ENCODE measurements at places on chromosomes 16 and 17.

- no peak for DNase-seq
Observed at GRCh38 chr16:65618333-65618732, 496.5 kb upstream of the CDH11 start.

- no peak for DNase-seq
Observed at GRCh38 chr17:70976447-70976846, 807.1 kb downstream of the KCNJ2 start.

DNA sequence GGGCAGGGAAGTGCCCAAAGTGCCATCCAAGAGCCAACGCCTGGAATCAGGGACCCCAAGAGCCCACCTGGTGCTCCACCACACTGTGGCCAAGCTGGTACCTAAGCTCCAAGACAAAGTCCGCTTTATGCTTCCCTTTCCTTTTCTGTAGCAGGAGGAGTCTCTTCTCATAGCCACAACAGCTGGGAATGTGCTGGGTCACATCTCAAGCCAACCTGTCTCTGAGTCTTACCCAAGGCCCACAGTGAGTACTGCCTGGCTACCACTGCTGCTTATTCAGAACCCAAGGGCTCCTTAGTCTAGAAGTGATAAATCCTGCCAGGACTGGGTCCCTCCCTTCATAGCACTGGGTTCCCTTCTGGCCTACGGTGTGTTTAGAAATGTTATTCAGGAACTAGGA, 49.8 kb downstream of the ERCC4 start:
- no peak for DNase-seq

DNA sequence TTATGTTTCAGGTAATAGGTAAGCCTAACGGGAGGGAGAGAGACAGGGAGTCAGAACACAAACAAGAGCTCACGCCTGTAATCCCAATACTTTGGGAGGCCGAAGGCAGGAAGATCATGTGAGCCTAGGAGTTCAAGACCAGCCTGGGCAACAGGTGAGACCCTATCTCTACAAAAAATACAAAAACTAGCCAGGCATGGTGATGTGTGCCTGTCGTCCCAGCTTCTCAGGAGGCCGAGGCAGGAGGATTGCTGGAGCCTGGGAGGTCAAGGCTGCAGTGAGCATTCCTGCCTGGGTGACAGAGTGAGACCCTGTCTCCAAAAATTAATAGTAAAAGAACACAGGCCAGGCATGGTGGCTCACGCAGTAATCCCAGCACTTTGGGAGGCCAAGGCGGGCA, 27.4 kb downstream of the YWHAE start:
- no peak for DNase-seq

DNA sequence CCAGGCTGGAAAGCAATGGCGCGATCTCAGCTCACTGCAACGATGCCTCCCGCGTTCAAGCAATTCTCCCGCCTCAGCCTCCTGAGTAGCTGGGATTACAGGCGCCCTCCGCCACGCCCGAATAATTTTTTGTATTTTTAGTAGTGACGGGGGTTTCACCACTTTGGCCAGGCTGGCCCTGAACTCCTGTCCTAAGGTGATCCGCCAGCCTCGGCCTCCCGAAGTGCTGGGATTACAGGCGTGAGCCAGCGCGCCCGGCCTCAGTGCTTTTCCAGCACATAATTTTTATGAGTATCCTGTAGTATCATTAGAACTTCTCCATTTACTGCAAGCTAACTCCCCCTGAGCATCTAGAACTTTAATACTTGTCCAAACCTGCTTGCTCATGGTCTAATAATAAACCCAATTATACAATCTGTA, 1.8 kb downstream of the UBE2G1 start:
- DNase-seq, result no peak

DNA sequence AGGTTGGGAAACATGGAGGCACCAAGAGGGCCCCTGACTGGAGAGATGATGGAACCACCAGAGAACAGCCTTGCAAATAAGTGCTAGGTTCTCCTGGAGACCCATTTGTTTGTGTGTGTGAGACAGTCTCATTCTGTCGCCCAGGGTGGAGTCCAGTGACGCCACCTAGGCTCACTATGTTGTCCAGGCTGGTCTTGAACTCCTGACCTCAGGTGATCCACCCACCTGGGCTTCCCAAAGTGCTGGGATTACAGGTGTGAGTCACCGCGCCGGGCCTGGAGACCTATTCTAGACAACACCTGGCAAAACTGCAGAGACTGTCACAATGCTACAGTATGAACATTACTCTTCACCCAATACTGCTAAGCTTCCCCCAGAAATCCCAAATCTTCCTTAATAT, 1.5 kb downstream of the NPLOC4 start:
- DNase-seq, result no peak

GRCh38 chr17:4162775-4163466, 19.9 kb downstream of the CYB5D2 start:
- DNase-seq, result no peak

GRCh38 chr17:74746376-74746775, 2.1 kb upstream of the NHERF1 start:
- peak; percentile 58 for DNase-seq

GRCh38 chr16:8026450-8026849, 563.9 kb downstream of the TMEM114 start:
- peak; percentile 51 for DNase-seq

- DNase-seq, result no peak
Observed at GRCh38 chr16:87350681-87351319, 32.8 kb downstream of the FBXO31 start.

DNA sequence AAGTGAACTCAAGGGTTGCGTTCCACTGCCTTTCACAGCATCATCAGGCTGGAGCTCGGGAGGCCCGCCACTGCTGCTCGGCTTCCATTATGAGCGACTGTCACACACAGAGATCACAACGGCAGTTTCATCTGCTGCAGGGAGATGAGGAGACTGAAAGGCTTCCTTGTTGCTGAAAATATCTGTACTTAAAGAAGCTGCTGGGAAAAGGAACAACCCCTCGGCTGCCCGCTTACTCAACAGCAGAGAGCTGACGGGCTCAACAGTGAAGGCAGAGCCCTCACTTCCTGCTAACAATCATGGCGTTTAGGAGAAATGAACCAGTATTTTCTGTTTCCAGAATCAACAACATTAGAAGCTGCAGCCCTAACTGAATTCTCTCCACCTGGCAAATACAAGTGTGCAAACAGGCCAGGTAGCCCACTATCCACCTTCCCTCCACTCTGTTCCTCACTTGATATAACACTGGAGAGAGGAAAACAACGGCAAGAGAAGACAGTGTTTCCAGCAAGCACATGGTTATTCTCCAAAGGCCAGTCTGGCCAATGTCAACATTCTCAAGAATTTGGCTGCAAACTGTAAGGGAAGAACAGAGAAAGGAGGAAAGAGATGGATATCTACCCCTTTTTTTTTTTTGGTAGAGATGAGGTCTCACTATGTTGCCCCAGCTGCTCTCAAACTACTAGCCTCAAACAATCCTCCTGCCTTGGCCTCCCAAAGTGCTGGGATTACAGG, 33.7 kb downstream of the MBTPS1 start:
- no peak for DNase-seq

DNA sequence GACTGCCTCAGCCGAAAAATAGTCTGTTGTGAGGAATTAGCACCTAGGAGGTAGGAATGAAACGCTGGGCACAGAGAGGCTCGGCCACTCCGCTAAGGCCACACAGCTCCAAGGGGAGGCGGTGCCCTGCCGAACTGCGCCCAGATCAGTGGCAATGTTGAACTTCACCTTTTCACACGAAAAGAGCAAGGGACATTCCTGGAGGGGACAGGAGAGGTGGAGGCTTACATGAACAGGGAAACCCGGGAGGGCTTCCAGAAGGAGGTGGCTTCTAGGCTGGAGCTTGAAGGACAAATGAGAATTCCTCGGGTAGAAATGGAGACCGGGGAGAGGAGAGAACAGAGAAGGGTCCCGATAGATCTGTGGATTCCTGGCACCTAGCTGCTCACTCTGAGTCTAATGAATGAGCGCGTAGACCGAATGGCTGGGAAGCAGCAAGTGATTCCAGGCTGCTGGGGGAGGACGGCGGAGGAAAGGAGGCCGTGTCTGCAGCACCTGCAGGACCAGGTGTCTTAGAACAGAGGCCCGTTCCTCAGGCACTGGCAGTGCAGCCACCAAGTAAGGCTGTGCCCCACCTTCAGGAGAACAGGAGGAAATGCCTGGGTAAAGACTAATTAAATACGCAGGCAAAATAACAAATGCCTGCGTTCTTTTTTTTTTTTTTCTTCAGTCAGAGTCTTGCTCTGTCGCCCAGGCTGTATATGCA, 722 bp upstream of the SLC38A10 start:
- no peak for DNase-seq

DNA sequence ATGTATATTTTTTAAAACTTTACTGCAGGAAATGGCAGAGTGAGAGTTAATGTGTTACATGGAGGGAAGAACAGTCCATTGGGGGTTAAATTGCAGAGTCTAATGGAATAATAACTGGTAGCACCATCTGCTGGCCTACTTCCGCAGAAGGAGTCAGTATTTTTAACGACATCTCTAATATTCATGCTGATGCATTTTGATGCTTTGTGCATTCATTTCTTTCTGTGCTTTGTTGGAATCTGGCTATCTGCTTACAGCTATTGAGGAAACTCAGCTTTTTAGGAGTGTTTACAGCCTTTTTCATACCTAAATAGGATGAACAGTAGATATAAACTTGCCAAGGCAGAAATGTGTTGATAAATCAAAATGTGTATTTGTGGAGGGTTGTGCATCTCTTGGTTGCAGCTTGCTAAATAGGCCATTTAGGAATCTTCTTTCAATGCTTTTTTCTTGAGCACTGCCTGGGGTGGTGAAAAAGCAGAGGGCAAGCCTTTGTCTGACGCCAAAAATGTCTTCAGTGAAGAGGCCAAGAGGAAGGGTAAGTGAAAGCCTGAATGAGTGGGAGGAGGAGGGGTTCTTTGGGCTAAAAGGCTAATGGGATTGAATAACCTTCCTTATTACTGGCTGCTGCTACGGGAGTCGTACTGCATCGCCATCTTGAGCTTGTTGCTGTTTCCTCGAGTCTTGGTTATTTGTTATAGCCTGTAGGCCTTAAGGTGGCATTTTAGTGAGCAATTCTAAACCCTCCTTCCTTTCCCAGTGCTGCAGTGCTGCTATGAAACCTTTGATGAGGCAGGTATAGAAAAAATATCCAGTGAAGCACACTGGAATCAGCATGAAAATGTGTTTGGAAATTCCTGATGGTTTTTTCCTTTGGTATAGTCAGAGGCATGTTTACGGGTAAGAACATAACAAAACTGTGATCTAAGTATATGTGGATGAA, 153.3 kb downstream of the CHD9 start:
- peak; percentile 62 for DNase-seq

- no peak for DNase-seq
Observed at GRCh38 chr16:89197033-89197632, 3.2 kb downstream of the SLC22A31 start.

DNA sequence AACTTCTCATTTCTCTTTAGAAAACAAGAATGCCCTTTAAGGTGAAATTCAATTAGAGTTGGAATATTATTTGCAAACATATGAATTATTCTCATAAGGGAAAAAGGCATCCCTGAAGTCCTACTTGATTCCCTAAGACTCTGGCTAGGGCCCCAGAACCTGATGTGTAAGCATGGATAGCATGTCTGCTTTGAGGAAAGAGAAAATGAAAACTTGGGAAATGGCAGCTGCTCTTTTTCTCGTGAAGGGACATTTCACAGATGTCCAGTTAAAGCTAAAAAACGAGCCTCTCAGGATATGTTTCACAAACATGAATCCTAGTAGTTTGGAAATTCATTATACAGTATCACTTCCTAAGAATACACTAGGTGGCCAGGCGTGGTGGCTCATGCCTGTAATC, 112.3 kb upstream of the CLEC3A start:
- no peak for DNase-seq

GRCh38 chr17:39016193-39017153, 49.3 kb upstream of the FBXO47 start:
- no peak for DNase-seq

DNA sequence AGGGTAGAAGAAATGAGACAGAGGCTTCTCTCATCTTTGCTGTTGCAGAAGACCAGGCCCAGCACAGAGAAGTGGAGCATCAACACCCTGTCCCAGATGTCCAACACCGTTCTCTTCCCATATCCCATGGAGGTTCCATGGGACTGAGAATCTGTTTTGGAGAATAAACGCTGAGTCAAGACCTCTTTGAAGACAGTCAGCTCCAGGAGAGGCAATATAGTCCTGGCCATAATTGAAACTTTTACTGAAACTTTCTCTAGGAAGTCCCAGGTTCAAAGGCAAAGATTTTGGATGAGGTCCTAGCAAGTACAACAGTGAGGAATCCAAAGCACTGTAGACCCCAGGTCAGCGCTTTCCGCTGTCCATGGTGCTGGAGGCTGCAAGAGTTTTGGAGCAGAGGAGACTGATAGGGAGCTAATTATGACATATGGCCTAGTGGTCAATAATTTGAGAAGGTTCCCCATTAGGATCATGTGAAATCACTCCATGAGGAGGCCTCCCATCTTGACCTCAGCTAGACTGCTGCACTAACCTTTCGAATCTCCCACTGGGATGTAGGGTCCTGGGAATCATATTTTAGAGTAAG, 36.0 kb downstream of the OSBPL7 start:
- DNase-seq, result peak; percentile 83

DNA sequence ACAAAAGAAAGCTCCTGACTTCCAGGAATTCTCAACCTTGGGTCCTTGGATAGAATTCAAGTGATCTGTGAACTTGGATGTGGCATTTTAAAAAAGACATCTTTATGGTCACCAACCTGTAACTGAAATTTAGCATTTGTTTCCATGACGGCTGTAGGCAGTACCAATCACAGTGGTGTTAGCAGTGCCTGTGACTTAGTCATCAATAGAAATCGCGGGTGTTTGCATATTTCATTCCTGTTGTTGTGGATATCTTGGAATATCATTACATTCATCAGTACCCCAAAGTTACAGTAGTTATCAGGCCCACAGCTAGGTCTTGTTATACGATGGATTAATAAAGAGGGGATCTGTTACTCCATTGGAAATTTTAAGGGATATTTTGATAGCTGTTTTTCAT, 81.6 kb downstream of the CMIP start:
- no peak for DNase-seq

DNA sequence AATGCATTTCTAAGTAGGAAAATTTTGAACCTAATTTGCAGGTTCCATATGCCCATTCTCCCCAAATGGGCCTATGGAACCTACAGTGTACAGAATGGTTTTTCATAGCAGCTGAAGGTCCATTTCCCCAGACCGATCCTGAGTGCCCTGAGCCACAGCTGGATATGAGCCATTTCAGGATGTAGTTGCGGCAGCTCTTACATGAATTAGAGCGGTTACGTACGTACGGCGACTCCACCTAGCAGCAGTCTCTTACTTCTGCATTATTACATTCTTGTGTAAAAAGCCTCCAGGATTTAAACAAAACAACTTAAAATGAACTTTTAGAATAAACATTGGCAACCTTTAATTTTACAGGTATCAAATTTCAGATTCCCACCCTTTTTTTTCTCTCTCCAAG, 225.3 kb downstream of the SNX29 start:
- no peak for DNase-seq

- DNase-seq, result no peak
Observed at GRCh38 chr17:2235792-2236366, 67.7 kb downstream of the SMG6 start.

DNA sequence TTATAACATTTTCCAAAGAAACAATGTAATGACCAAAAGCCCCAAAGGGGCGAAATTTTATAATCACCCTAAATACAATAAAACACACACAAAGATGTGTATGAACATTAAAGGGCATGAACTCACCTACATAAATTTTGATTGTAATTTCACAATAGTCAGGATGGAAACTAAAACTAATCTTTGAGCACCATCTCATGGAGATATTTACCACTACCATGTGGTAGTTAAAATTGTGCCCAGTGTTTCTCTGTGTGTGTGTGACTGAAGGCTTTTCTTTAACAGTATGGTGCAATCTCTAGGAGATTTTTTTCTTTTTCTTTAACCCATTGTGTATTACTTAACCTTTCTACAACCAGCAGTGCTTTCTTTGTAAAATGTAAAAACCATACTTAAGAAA, 19.7 kb upstream of the MEIOC start:
- DNase-seq, result no peak

Measured in ecto neural progenitor cell (in vitro differentiated cells).